RKO (cell line): ENCODE measurements at places on chromosomes 3 and 15.

DNA sequence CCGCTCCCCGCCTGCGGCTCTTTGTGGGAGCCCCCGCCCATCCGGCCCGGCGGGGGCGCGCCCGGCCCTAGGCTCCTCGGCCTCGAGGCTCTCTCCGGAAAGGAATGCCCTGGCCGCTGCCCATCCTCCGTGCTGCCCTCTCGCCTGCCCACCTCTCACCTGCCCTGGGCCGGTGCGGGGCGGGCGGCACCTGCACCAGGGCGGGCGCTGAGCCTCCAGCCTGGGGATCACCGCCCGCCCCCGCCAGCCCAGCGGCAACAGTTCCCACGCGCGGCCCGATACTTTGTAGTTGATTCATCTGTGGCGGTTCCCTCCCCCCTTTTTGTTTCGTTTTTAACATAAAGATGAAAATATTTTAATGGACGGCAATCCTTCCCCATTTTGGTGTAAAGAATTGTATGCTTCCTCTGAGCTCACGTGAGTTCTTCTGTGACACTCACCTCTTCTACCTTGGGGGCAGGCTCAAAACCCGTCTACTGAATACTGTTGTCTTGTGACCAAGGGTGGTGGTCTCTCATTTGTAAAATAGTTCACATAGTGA, 1.9 kb downstream of the KLF13 start:
- DNase-seq: peak; percentile 35

DNA sequence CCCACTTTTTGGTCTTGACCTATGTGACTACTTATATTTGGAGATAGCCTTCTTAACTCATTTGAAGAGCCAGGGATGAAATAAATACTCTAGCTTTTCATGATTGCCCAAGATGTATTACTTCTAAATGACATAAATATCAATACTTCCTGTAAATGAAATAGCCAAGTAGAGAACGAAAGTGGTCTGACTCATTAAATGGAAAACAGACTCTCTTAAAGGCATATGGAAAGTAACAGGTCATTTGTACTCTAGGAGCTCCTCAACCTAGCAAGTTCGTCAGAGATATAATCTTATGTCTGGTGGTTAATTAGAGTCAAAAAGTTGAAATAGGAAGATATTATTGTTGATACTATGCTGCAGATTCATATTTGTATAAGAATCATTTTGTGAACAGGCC, 1105.4 kb downstream of the TUSC7 start:
- peak; percentile 1 for DNase-seq

- no peak for DNase-seq
These were observed at the start of gene ACTC1 for GRCh38 chr15:34795267-34796081. Gene ACTC1 (minus strand): TSS chr15:34795549. CDS start chr15:34794808, 741 bp downstream.

- no peak for DNase-seq
These were observed 14.7 kb downstream of the IGF1R start for GRCh38 chr15:98663045-98663444.

- DNase-seq: no peak
These were observed 16.4 kb downstream of the GRIP2 start for GRCh38 chr3:14523792-14524191.

GRCh38 chr3:55190331-55190730, 262.5 kb upstream of the LRTM1 start:
- no peak for DNase-seq

DNA sequence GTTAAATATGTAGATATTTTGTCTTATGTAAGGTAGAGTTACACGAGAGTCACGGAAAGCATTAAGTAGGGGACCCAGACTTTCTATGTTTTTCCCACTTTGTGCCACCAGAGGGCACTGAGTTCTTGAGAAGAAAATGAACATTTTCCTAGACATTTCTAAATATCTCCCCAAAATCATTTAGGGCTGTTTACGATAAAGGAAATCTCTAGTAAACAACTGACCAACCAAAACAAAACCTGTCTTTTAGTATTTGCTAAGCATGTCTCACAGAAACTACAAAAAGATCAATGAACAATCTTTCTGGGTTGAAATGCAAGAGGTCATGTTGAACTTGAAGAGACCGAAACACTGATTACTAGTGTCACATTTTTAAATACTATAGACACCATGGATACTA, 16.1 kb downstream of the POU1F1 start:
- peak; percentile 67 for DNase-seq

- no peak for DNase-seq
These were observed 230.3 kb upstream of the RGMA start for GRCh38 chr15:93319121-93319814.

DNA sequence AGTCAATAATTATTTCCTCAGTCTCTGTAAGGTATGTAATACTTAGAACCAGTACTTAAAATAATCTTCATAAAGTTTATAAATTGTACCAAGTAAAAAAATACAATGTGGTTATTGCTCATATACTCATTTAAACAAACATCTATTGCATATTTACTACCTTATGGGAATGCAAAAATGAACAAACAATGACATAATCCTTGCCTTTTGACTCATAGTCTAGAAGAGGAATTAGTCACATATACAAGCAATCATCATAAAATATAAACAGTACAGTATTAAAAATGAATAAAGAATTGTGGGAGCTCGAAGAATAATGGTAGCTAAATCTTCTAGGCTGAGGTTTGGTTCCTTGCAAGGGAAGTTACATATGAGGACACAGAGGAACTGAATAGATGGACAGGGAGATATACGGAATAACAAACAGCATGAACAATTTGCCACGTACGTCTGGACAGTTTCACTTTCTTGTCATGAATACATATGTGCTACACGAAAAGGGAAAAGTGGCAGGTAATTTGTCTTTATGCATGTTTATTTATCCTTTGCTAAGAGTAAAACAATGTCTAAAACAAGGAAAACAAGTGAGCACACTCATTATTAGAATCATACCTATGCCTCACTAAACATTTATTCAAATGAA, 17.2 kb downstream of the IMPG2 start:
- DNase-seq: peak; percentile 22

DNA sequence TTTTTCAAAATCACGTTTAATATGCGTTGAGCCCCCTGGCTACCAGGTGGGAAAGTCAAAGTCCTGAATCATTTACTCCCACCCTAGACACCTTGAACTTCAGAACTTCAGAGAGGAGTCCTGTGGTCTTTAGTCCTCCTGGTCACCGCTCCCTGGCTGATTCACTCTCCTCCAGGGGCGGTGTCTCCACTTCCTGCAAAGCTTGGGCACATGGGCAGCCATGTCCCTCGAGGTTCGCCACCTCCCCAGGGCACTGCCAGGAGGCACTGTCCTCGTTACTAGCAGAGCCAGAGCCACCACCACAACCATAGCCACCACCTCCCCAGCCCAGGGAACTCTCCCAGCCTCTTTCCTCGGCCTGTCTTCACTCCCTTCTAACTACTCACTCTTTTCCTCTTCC, 31.0 kb downstream of the LOXL1 start:
- no peak for DNase-seq

DNA sequence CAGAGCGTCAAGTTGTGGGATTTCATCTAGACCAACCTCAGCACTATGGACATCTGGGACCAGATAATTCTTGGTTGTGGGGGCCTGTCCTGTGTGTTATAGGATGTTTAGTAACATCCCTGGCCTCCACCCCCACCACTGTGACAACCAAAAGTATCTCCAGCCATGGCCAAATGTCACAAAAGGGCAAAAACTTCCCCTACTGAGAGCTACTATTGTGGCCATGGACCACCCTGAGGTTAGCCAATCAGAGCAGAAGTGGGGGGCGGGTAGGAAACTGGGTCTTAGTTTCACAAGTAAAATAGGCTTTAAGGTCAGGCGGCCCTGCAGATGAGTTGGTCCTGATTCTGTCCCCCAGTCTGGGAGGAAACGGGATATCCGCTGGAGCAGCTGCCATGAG, 25.4 kb downstream of the KIF7 start:
- DNase-seq: no peak

DNA sequence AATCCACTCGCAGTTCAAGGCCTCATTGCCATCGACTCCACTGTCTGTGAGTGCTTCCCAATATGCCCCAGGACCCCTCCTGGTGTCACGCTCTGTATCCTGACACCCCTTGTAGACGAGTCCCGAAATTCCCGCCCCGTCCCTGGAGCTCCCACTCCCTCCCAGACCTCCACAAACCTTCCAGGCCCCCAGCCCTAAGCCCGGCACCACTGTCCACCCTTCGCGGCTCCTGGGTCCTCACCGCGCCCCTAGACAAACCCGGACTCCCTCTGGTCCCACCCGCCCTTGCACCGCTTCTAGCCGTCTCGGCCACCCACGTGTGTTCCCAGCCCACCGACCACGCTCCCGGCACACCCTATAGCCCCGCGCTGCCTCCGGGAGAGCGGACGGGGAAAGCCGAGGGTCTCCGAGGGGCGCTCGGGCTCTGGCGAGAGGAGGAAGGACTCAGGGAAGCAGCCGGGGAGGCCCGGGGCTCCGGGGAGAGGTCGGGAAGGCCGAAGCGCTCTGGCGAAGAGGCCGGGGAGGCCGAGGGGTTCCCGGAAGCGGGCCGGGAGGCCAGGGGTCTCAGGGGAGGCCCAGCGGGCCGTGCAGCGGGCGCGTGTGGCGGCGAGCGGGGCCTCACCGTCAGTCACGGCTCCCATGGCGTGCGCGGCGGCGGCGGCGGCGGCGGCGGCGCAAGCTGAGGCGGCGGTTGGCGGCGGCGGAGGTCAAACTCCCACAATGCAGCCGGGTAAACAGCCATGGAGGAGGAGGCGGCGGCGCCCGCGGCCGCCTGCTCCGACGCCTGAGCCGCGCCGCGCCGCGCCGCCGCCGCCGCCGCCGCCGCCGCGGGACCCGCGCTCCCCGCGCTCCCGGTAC, at the start of the genes ATXN7 and THOC7:
ATXN7 (plus strand) TSS at position 718 of the 858 bp plus-strand sequence. CDS start 48,732 bp downstream, outside the sequence.
THOC7 (minus strand) TSS at position 656 of the 858 bp plus-strand sequence; CDS start at position 641, 15 bp downstream.
- peak; percentile 51 for DNase-seq

- DNase-seq: no peak
These were observed 77.4 kb downstream of the SEC22A start for GRCh38 chr3:123279121-123279520.
